Brain pericyte (primary cell): ENCODE measurements at places on chromosomes 3 and 15.

- DNase-seq = no peak
These were observed 4.1 kb upstream of the SFMBT1 start for GRCh38 chr3:53049987-53050386.

GRCh38 chr3:94009608-94010007 lies 18.8 kb downstream of the STX19 start:
- no peak for DNase-seq

- no peak for DNase-seq
These were observed 465.6 kb upstream of the TPRG1 start for GRCh38 chr3:188706176-188706575.

- DNase-seq = no peak
These were observed 30.9 kb upstream of the RARB start for GRCh38 chr3:25397150-25397549.

- DNase-seq = no peak
These were observed 347 bp upstream of the C3orf62 start for GRCh38 chr3:49277383-49277775.

GRCh38 chr3:189394599-189395121 lies 222.9 kb downstream of the TPRG1 start:
- DNase-seq = no peak

DNA sequence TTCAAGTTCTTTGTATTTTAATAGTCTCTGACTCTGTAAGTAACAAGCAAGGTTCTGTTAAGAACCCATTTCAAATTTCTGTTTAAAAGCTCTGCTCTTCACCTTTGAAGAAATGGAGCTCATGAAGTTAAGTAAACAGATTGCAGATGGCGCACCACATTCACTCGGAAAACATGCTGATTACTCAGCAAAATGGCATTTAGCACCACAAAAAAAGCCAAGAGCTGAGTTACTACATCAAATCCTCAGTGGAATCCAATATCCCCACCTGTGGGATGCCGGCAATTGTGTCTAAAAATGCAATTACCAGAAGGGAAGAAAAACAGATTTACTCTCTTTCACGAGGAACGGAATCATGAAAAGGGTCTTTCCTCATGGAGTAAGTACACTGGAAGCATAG lies 758.0 kb downstream of the NTRK3 start:
- DNase-seq = no peak
